Activated T-helper 2 cell treated with anti-CD3 and anti-CD28 coated beads, Interferon-gamma antibody, Interleukin-2, Interleukin-4, amounts not matched to agents 10 μg/mL and 5 μg/mL and 100 μg/mL, durations not matched to agents 14 hours and 24 hours and 36 hours (primary cell): ENCODE measurements at places on chromosomes 5 and 9.

DNA sequence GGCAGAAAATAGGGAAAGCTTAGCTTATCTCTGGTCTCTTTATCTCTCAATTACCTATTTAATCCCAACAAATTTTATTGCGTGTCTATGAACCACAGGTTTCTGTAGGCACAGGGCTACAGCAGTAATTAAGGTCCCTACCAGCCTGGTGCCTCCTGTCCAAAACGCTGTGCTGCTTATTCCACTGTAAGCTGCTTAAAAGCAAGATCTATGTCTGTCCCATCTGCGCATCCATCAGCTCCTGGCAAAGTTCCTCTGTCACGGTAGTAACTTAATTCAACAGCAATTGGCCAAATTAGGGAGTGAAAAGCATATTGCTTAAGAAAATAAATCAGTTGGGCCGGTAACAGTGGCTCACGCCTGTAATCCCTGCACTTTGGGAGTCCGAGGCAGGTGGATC, 235.8 kb upstream of the VLDLR start:
- no peak overlapping the region for H3K27ac ChIP-seq
- no peak overlapping the region for H3K4me3 ChIP-seq
- no peaks in the 10 kb centered on the region for H3K36me3 ChIP-seq
- DNase-seq, result no peak

- H3K27me3 ChIP-seq, result no peaks in the 10 kb centered on the region
- peak overlapping the region; percentile 33 for H3K27ac ChIP-seq
- H3K4me3 ChIP-seq, result no peak overlapping the region
Measured at GRCh38 chr5:133245191-133246052, 193.6 kb downstream of the HSPA4 start.

DNA sequence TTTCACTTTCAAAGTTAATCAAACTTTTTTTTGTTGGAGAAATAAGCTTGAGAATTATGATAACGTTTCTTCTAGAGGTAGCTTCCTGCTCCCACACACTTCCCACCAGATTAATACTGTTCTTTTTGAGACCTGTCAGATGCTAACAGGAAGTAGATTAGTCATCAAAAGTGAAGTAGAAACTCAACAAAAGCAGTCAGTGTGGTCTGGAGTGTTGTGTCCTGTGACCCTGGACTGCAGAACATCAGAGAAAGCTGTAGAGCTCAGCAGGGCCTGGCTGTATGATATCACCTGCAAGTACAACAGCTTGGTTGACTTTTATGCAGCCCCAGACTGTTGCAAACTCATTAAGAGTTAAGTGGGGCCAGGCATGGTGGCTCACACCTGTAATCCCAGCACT, 495.7 kb upstream of the CYLC2 start:
- no peaks in the 10 kb centered on the region for H3K36me3 ChIP-seq
- no peaks in the 10 kb centered on the region for H3K27me3 ChIP-seq
- no peak overlapping the region for H3K27ac ChIP-seq

DNA sequence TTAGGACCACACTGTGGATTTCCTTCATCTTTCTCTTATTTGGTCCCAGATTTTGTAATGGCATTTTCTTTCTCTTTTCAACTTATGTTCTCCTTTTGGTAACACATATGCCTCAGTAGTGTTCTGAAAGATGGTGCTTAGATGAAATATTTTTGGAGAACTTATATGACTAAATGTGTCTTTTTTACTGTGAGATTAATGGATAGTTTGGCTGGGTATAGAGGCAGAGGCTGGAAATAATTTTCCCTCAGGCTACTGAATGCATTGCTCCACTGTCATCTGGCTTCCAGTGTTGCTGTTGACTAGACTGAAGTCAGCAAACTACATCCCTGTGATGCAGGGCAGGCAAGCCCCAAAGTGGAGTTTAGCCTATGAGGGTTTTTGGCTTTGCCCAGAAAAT, 450.9 kb downstream of the DMAC1 start:
- peaks cover 13% of the 10 kb centered on the region for H3K27me3 ChIP-seq
- H3K4me1 ChIP-seq, result no peaks in the 10 kb centered on the region
- no peak for DNase-seq
- no peak overlapping the region for H3K4me3 ChIP-seq

- no peak overlapping the region for H3K4me3 ChIP-seq
- no peak for DNase-seq
- peaks cover 57% of the 10 kb centered on the region for H3K36me3 ChIP-seq
- peak overlapping the region; percentile 52 for H3K27ac ChIP-seq
- H3K27me3 ChIP-seq, result no peaks in the 10 kb centered on the region
- peaks cover 4% of the 10 kb centered on the region for H3K4me1 ChIP-seq
Measured at GRCh38 chr9:136424750-136425362, 14.4 kb downstream of the PMPCA start.

- no peaks in the 10 kb centered on the region for H3K4me1 ChIP-seq
- no peaks in the 10 kb centered on the region for H3K36me3 ChIP-seq
- no peak overlapping the region for H3K4me3 ChIP-seq
- DNase-seq, result peak; percentile 20
Measured at GRCh38 chr5:112146323-112147226, 272.5 kb downstream of the EPB41L4A start.

DNA sequence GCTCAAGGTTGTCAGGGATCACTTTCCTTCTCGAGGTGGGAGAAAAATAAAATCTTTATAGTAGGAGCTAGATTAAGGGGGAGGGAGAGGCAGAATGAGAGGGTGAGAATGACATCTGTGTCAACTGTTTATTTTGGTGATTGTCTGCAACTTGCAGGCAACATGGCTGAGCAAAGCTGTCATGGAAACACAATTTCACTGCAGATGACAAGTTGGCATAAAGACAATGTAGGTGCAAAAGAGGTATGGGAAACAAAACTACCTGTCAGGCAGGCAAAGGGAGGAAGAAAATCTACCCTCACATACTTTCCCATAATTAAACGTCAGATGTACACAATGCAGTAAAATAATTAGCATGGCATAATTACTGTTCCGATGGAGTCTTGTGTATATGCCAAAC, 167.4 kb downstream of the SLIT3 start:
- no peaks in the 10 kb centered on the region for H3K27me3 ChIP-seq
- DNase-seq, result no peak
- H3K4me3 ChIP-seq, result no peak overlapping the region
- H3K4me1 ChIP-seq, result no peaks in the 10 kb centered on the region
- no peak overlapping the region for H3K27ac ChIP-seq

GRCh38 chr5:129746876-129747275, 1.0 kb upstream of the MINAR2 start:
- no peaks in the 10 kb centered on the region for H3K4me1 ChIP-seq
- no peak overlapping the region for H3K4me3 ChIP-seq
- H3K27me3 ChIP-seq, result no peaks in the 10 kb centered on the region
- DNase-seq, result no peak

DNA sequence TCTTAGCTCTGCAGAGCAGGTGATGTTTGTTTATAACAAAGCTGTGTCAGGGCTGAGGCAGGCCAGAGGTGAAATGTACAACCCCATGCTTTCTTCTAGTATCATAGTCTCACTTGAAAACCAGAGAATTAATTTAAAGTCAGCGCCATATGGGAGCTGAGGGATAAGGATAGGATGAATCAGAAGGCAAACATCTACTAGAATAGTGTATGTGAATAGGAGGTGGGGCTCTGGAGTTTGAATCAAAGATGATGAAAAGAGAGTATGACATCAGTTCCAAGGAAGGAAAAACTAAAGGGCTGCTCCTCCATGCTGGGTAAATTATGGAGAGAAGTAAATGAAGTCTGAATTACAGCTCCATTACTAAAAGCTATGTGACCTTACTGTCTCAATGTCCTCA, 441.5 kb downstream of the RASEF start:
- no peaks in the 10 kb centered on the region for H3K36me3 ChIP-seq
- no peak overlapping the region for H3K27ac ChIP-seq
- no peaks in the 10 kb centered on the region for H3K4me1 ChIP-seq
- H3K27me3 ChIP-seq, result no peaks in the 10 kb centered on the region
- H3K4me3 ChIP-seq, result no peak overlapping the region
- DNase-seq, result no peak

- H3K27me3 ChIP-seq, result peaks cover 50% of the 10 kb centered on the region
- H3K4me3 ChIP-seq, result no peak overlapping the region
- DNase-seq, result no peak
Measured at GRCh38 chr5:115806986-115807653, 9.3 kb downstream of the CDO1 start.
